ENCODE measurements at places on chromosomes 3 and 15.

DNA sequence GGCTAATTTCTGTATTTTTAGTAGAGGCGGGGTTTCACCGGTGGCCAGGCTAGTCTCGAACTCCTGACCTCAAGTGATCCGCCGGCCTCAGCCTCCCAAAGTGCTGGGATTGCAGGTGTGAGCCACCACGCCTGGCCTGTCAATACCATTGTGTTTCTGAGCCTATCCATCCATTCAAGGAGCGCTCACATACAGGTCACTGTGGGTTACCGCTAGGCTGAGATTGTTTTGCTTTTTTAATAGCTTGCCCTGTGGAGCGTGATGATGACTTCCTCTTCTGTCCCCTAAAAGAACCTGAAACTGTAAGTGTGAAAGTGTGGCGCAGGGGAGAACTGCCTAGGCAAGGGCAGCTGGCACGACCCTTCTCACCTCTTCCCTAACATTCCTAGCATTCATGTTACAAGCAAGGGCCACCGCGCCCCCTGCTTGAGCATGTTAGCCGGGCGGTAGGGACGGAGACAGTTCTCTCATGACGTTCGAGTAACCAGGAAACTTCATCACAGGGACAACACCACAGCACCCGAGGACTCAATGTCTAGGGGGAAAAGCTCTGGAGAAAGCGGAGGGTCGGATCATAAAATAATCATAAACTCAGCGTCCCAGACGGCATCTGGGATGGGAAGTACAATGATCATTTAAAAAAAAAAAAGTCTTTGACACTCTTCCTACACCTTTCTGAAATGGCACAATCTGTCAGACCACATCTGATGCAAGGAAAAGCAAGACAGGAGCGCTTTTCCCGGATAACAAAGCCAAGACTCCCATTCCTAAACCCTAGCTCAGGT is 790 bp downstream of the LAMP3 start:
- no peak for DNase-seq

- DNase-seq = no peak
Observed at GRCh38 chr3:33645060-33645647, 72.9 kb downstream of the CLASP2 start.

DNA sequence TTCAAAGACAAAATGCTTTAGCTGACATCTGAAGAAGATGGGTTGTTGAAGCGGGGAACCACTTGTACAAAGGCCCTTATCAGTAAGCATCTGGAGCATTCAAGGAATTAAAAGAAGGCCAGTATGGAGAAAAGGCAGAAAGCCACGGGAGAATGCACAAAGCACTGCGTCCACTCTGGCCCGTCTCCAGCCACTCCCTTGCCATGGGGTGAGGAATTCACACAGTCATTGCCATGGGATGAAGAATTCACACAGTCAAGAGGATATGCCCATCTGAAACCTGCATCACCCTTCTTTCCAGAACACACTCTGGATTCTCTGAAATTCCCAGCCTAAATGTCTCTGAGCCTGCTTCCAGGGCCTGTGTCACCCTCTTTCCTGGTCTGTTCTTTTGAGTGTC is 26.7 kb upstream of the STAG1 start:
- DNase-seq = no peak

- no peak for DNase-seq
Observed at GRCh38 chr3:187996609-187997008, 157.3 kb upstream of the LPP start.

DNA sequence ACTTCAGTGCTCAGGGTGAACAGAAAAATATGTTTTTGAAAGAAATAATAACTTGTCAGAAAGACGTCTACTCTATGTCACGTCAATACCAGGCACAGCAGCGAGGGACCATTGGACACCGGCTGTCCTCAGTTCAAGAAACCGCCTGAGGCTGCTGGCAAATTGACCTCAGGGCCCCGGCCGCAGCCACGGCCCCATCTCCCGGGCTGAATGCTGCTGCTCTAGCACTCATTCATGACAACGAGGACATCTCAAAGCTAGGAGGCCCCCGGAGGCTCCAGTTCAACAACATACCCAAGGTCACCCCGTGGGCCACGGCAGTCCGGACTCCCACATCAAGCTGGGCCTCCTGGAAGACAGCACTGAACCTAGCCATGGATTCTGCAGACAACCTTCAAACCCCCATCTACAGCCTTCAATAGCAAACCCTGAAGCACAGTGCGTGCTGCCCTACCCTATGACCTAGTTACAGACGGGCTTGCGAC is 204.0 kb upstream of the NSMCE3 start:
- DNase-seq = no peak
